ENCODE measurements at places on chromosomes 2 and 18.
A peak's percentile ranks its signal among the peaks of the same experiment; 100 is the strongest.

DNA sequence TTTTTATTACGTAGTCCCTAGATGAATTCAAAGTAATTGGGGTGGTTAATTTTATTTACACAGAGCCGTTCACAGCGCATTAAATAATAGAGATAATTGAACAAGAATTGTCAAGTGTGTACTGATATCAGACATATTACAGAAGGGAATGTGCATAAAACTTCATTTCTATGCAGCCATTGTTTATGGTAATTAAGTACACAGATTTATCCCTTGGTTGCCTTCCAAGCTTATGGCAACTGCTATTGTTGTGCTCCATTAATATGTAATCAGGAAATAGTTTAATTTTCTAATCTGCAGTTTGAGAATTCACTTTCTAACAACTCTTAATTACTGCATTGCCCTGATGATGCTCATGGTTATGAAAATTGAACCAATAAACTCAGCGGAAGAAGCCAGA is 47.3 kb upstream of the OTX1 start:
- no peak for DNase-seq

GRCh38 chr2:33216508-33217182 is 259.8 kb upstream of the RASGRP3 start:
- DNase-seq = no peak

DNA sequence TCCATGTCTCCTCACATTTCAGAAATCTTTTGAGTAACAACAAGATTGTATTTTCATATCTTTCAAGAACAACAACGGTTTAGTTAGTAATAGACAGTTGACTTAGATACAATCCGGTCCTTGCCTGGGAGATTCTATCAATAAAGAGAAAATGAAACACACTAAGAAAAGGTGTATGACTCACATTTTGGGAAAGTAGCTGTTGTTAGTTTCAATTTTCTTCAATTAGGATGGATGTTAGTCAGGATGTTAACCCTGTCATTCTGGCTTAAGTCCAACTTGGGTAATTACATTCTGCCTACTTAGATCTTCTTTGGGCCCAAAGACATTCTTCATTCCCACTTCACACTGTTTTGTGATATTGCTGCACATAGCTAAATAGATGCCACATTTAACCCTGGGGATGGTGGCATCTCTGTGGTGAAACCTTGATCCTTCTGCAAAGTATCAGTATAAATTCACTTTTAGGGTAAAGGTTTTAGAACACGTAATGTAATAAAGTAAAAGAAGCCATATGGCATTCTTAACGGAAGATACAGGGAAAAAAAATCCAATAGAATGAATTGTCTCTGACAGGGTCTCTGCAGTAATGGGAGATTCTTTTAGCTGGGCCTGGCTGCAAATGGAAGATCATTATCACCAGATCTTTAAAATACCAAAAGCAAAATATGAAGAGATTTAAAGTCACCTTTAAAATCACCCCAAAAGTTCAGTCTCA is 365.5 kb downstream of the FIGN start:
- DNase-seq = no peak

DNA sequence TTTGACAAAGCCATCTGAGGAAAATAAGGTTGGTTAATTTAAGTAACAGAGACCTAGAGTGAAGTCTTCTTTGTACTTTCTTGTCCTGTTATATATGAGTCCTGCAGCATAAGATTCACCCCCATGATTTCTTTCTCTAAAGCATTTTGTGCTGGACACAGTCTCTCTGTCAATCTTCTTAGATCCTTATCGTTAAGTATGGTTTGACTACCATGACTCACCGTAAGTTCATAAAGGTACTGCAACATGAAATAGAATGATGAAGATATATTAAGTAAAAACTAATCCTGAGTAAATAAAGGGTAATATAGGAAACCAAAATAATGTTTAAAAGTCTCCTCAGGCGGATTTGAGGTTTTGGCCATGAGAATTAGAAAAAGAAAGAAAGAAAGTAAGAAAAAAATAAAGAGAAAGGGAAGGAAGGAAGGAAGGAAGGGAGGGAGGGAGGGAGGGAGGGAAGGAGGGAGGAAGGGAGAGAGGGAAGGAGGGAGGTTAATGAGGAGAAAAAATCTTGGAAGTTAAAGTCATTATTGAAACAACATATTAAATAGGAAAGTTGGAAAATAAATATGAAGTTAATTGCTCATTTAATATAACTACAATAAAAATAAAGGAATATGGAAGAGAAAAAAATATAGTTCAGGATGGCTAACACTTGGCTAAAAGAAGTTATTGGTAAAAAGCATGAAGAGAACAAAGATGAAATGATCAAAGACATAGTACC is 980.3 kb upstream of the CDH2 start:
- DNase-seq = no peak

GRCh38 chr2:165793161-165793778 is 777 bp downstream of the GALNT3 start:
- DNase-seq = peak; percentile 57

GRCh38 chr2:69013142-69013839 is at the start of gene ANTXR1:
Gene ANTXR1 (plus strand): TSS chr2:69013179. CDS start chr2:69013500, 321 bp downstream.
- DNase-seq = peak; percentile 57

GRCh38 chr18:58314284-58314683 is 270.3 kb downstream of the NEDD4L start:
- peak; percentile 50 for DNase-seq

- DNase-seq = no peak
Measured at GRCh38 chr18:24342347-24342746, 55.3 kb downstream of the OSBPL1A start.

DNA sequence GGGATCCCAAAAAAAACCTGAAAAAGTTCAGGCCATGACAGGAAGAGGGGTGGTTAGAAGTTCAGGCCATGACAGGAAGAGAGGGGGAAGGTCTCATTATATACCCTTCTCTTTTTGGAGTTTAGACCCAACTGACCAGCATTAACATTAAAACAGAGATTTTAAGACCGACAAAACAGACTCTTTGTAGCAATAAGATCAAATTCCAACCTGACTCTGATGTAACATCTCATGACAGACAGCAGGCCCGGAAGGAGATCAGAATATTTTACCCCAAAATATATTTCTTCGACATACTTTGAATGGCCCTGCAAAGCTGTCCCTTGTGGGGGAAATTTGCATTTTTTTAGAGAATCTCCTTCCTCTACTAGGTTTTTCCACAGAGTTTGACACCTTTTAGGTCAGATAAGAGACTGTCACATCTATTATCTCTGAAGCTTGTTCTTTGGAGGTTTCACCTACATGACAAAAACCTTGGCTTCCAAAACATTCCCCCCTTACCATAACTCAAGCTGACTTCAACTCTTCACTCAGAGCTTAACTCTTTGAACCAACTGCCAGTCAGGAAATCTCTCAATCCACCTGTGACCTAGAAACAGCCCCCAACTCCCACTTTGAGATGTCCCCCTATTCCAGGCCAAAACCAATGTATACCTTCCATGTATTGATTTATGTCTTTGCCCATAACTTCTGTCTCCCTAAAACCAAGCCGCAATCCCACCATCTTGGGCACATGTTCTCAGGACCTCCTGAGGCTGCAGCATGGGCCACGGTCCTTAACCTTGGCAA is 51.0 kb upstream of the B3GNT2 start:
- DNase-seq = no peak

DNA sequence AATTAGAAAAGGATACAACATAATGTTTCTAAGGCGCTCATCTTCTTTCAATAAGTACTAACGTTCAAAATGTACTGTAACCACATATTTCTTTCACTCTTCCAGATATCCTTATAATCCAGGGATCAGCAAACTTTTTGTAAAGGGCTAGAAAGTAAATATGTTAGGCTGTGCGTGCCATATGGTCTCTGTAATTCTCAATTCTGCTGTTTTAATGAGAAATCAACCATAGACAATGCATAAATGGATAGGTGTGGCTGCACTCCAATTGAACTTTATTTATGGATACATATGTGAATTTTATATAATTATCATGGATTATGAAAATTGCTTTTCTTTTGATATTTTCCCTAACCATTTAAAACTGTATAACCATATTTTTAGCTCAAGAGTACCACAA is 459.4 kb downstream of the EPHA4 start:
- no peak for DNase-seq

DNA sequence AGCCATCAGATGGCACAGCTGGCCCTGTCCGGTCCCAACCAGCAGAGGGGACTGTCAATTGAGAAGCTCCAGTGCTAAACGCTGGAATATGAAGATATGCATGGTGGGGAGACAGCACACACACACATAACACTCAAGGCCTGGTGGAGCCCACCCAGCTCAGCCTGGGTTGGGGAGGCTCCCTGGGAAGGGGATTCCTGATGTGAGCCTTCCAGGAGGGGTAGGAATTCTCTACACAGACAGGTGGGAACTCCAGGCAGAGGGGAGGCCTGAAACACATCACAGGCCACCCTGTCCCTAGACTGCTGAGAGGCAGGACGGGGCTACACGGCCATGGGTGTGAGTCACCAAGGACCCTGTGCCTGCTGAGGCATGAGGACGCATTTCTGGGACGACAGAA is 49.4 kb upstream of the SH3RF3 start:
- no peak for DNase-seq

DNA sequence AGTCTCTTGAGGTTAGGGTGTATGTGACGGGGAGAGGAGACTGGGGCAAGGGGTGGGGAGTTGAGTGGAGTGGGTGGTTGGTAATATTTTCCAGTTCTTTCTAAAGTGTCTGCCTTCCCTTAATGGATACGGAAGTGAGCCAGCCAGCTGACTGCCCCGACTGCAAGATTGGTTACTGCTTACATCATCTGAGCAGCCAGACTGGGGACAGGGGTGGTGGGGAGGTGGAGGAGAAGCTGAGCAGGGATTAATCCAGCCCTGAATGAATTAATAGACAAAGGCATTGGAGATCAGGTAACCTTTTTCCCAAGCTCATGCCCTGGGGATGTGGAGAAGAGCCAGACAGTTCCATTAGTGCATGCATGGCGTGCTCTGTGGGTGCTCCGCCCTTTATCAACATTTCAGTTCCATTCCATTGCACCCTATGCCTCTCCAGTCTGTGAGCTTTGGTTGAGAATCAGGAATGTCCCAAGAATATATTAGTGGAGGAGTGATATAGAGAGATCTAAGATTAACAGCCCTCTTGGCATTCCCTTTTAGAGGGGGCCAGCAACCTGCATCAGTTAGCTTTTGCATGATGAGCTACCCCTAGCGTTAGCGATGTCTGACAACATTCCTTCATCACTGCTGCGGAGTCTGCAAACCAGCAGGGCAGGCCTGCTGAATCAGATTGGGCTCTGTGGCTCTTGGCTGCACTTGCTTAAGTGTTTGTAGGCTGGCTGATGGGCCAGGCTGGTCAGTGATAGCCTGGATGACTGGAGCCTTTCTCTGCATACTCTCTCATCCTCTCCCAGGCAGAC is 67.4 kb downstream of the TNP1 start:
- DNase-seq = no peak

DNA sequence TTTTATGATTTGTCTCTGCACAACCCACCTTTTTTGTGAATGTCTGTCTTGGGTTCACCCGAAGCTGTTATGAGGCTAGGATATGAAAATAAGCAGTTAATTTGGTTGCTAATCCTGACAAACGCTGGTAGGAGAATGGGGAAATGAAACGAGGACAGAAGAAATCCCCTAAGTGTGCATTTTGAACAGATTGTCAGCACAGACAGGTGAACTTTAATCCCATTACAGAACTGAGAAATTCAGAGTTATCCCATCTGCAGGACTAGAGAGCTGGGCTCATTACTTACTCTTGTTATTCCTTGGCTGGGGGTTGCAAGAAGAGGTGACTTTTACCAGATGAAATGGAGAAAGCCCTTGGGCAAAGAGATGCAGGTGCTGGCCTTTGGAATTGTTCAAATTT is 123.3 kb upstream of the NYAP2 start:
- no peak for DNase-seq

DNA sequence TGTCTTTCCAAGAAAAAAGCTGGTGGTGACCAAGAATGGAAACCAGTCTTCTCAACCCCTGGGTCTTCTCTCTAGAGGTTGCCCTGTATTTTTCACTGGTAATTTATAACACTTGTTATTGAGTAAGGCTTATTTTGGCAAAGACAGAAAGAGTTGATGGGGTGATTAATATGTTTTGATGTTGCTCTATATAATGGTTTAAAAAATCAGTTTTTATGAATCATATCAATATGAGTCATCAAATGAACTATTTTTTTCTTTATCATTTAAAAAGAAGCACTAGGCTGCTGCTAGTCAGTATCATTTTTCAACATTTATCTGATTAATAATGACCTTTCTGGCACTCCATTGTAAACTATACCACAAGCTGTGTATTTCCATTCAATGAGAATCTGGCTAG is 1142.2 kb downstream of the LRP1B start:
- no peak for DNase-seq

GRCh38 chr18:13464432-13465123 is 246.0 kb downstream of the LDLRAD4 start:
- DNase-seq = peak; percentile 80

GRCh38 chr2:100262555-100263320 is 59.6 kb downstream of the LONRF2 start:
- peak; percentile 80 for DNase-seq

- DNase-seq = peak; percentile 13
Measured at GRCh38 chr2:191728750-191729624, 51.1 kb downstream of the NABP1 start.

GRCh38 chr2:120349440-120349921 is 3.5 kb downstream of the INHBB start:
- DNase-seq = no peak

DNA sequence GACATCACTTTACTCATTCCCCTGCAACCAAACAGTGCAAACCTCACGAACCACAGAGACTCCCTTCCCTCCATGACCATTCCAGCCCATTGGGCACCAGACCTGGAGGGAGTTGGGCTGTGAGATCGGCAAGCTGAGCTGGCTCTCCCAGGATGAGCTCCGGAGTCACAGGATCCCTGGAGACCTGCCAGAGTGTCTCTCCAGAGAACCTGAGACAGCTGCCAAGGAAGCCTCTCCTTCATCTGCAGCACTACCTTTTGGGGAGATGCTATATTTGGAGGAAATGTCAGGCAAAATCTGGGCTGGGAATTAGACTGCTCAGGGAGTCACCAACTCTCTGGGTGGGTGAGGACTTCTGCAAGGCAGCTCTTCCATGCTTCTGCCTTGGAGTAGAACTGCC is 417.4 kb downstream of the TNS1 start:
- no peak for DNase-seq

DNA sequence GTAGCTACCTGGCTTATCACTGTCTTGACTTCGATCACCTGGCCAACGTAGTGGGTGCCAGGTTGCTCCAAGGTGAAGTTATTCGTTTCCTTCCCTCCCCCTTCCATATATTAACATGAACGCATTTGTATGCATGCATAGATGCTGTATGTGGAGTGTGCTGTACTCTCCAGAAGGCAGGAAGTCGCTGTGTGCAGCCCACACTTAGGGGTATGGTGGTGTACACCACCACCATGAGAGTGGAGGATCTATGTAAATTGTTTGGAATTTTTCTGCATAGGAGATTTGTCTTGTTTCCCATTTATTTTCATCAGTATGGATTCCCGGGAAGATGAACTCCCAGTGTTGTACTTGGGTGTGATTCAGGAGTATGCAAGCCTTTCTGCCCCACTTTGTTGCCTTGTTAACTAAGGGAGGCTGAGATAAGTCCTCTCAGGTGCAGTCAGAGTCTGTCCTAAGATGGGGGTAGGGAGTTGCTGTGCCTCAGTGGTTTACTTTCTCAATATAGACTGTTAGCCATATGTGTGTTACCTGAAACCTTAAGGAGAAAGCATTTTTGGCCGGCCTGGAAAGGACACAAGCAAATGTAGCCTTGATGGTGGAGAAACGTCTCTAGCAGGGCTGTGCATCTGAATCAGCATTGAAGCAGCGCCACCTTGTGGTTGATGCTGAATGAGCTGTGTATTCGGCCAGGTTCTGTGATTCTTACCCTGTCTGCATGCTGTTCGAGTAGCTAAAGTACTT is 149.8 kb downstream of the TANC1 start:
- peak; percentile 86 for DNase-seq

Measured in NB4 (cell line).